Fibroblast of pulmonary artery (primary cell): ENCODE measurements at places on chromosomes 5 and 9.

DNA sequence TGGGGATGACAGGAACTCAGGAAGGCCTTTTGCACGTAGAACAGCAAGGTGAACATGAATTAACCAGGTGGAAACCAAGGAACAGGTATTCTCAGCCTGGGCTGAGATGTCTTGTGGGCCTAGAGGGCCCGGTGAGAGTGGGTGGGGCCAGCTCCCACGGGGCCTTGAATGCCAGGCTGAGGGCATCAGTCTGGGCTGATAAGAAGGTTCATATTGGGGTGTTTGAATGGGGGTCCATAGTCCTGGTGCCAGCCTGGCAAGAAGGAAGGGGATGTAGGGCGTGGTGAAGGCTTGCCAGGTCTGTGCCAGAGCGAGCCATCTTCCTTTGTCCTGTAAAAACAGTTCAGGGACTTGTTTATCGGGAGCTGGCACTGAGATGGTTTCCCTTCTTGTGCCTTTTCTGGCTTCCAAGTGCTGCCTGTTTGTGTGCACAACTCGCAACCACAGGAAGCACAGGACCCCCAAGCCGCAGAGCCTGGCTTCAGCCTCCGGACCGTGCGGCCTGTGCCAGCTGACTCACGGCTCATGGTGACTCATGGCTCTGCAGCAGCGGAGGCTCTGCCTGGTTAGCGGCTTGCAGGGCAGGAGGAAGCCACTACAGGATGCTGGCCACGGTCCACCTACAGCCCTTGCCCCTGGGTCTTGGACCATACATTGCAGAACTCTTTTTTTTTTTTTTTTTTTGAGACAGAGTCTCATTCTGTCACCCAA is 2.4 kb downstream of the CARD19 start:
- peak; percentile 98 for DNase-seq

- DNase-seq = no peak
Observed at GRCh38 chr9:38200431-38200830, 131.4 kb upstream of the SHB start.

- DNase-seq = no peak
Observed at GRCh38 chr5:18483451-18483850, 849.2 kb downstream of the TAF11L14 start.

DNA sequence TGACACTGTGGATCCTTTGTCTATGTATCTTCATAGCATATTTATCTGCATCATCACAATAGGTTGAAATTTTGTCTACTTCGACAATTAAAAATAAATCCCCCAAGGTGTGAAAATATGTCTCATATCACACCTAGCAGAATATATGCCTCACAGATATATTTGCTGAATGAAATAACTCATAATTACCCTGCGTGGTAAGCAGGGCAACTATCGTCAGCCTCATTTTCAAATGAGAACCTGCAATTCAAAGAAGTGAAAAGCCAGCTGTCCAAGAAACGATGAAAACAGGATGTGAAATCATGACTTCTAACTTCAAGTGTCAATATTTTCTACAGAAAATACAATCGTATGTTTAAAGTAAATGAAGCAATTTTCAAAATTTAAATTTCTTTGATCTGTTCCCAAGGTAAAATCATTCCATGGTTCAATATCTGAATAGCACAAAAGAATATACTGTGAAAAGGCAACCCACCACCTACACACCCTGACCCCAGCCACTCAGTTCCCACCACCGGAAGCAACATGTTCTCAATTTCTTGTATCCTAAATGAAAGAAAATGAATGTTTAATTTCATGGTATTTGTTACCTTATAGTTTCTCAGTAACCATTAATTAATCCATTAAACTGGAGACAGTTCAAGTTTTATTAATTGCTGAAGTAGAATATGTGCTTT is 57.1 kb downstream of the TBCA start:
- no peak for DNase-seq

DNA sequence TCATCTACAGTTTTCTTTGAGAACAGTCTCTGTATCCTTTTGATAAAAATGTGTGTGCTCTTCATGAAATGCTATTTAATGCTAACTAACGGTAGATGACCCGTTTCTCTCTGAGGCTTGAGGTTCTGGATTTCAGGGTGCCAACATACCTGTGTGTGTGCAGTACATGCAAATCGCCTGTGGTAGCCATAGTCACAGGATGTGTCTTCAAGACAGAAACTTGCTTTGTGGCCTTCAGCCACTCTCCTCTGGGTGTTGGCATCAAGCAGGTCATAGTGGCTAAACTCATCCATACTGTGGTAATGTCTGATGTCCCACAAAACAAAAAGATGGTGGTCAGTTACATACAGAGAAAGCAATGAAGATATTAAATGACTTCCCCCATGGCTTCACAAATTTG is 4.2 kb downstream of the LOX start:
- DNase-seq = no peak

GRCh38 chr5:149421372-149421685 is 42.2 kb upstream of the IL17B start:
- DNase-seq = no peak

- no peak for DNase-seq
Observed at GRCh38 chr5:172895549-172895948, 61.5 kb downstream of the ERGIC1 start.

GRCh38 chr9:37342895-37343294 is 79.6 kb upstream of the GRHPR start:
- DNase-seq = no peak

DNA sequence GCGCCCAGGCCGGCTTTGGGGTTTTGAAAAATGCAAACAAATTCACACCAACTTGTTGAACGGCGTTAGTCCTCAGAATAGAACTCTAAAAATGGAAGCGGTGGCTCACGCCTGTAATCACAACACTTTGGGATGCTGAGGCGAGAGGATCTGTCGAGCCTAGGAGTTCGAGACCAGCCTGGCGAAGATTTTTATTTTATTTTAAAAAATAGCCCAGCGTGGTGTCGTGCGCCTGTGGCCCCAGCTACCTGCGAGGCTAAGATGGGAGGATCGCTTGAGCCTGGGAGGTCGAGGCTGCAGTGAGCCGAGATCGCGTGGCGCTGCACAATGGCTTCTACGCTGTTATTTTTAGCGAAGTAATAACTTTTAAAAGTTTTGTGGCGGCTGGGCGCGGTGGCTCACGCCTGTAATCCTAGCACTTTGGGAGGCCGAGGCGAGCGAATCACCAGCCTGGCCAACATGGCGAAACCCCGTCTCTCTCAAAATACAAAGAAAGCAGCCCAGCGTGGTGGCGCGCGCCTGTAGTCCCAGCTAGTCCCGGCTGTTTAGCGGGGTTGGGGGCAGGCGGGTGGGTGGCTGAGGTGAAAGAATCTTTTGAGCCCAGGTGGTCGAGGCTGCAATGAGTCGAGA is 694 bp upstream of the PLIN2 start:
- no peak for DNase-seq

DNA sequence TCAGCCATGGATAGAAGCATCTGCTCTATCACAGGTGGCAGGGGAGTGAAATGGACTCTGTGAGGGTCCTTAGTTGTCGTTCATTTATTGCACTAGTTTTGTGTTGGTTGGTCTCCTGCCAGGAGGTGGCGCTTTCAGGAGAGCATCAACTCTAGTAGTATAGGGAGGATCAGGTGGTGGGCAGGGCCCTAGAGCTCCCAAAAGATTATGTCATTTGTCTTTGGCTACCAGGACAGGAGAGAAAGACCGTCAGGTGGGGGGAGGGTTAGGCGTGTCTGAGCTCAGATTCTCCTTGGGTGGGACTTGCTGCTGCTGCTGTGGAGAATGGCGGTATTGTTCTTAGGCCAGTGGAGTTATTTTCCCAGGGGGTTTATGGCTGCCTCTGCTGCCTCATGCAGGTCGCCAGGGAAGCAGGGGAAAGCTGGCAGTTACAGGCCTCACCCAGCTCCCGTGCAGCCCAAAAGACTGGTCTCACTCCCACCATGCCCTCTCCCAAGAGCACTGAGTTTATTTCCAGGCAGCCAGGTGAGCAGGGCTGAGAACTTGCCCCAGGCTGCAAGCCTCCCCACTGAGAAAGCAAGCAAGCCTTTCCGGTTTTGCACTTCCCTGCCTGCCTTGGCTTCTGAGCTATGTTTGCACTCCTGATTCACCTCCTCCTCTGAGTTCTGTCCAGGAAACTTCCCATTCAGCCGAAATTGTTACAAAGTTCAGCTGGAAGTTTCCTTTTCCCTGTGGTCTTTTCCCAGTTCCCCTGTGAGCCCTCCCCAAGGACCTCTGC is 317.3 kb downstream of the TAF11L14 start:
- no peak for DNase-seq

DNA sequence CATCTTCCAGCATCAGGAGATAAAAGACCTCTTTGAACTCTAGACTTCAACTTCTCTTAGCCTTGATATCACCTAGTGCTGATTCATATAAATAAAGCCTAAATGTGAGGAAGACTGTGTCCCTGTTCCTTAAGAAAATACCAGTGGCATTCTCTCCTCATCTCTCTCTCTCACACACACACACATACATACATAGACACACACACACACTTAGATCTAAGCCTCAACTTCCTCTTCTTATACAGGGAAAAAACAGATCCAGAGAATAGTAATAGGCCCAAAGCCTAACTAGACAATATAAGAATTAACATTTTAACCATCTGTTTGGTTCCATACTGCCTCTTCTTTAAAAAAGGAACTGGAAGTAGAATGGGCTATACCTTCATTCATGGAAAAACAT is 195.3 kb upstream of the NR4A3 start:
- no peak for DNase-seq

GRCh38 chr5:73636408-73636807 is 10.4 kb downstream of the ARHGEF28 start:
- no peak for DNase-seq

- peak; percentile 69 for DNase-seq
Observed at GRCh38 chr9:86099701-86100364, 475 bp upstream of the GOLM1 start.

DNA sequence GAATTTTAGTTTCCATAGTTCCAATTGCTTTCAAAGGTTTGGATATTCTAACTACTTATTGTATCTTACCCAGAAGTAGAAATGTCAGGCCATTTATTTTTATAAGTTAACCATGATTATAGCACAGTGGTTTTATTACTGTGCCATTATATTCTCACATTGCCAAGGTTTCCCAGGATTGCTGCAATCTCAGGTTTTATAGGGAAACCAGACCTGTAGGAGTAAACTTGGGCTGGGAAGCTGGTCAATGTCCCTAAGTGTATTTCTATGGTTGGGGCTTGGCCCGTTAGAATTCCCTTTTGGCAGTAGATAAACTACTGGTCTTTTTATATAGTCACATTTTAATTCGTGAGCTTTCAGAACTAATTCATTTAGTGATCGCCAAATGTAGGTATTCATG is 396.6 kb upstream of the KCNN2 start:
- no peak for DNase-seq

DNA sequence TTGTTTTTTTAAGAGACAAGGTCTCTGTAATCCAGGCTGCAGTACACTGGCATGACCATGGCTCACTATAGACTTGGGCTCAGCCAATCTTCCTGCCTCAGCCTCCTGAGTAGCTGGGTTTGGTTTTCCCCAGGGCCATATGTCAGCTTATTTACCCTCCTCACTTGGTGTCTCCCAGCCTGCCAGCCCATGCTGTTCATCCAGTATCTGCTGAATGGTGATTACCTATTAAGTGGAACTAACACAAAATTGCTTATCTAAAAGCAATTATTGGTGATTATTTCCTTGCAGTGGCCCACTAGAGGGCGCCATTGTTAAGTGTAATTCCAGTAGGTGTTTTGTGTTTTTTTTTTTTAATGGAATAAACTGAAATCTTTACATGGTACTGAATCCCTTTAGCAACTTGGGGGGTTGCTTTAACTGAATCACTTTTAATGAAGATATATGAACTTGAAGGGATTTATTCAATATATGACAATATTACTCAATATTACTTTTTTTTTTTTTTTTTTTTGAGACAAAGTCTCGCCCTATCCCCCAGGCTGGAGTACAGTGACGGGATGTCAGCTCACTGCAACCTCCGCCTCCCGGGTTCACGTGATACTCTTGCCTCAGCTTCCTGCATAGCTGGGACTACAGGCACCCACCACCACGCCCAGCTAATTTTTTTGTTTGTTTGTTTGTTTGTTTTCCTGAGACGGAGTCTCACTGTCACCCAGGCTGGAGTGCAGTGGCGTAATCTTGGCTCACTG is 13.8 kb downstream of the EXOSC2 start:
- peak; percentile 81 for DNase-seq

DNA sequence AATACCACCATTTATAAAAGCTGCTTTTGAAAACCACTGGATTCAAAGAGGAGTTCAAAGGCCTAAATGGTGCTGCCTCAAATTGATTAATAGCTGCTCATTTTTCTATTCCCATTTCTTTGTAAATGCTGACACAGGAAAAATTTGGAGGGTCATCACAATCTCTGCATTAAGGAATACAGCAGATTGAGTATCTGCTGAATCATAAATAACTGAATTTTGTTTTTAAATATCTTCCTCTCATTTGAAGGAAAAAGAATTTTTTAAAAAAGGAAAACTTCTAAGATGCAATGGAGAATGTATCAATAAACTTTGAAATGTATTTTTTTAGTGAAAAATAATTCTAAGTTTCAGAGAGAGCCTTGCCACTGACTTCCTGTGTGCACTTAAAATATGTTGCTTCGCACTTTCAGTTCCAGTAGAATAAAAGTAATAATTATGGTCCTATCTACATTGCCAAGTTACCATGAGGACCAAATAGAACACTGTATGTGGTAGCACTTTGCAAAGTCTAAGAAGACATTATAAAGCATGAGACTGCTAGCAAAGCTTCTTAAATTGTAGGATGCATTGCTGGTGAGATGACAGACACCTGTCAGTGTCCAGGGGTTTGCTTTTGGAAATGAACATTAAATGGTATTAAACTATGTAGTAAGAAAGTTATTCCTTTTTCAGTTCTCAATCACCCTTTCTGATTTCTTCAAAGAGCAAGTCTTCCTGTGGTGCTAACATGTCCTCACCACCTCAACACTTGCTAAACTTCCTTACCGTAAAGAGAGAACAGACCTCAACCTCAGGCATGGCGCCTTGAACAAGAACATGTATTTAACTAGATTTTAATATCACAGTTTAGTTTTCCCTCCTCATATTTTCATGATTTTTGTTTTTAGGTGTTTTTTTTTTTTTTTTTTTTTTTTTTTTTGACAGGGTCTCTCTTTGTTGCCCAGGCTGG is 555.1 kb downstream of the EBF1 start:
- no peak for DNase-seq

- no peak for DNase-seq
Observed at GRCh38 chr5:36173426-36173825, 21.5 kb downstream of the SKP2 start.

DNA sequence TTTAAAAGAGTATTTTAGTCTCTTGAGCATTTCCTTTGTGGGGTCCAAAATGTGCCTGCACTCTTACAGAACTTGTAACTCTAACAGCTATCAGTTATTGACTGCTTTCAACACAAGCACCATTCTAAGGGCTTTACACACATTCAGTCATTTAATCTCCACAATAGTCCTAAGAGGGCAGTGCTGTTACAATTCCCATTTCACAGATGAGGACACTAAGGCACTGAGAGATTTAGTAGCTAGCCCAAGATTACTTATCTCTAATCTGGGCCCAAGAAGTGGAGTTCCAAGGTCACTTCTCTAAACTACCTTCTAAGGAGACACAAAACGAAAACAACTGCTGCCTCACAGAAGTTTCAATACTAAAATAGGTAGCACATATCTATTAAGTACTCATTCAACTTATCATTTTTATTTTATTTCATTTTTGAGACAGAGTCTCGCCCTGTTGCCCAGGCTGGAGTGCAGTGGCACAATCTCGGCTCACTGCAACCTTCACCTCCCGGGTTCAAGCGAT is 275.2 kb downstream of the CWC27 start:
- no peak for DNase-seq
